NAMALWA (cell line): ENCODE measurements at places on chromosomes 12 and 14.

GRCh38 chr12:94123127-94123526 lies 25.2 kb upstream of the PLXNC1 start:
- DNase-seq, result no peak

GRCh38 chr12:76921100-76921471 lies 42.3 kb upstream of the CSRP2 start:
- DNase-seq, result no peak

- no peak for DNase-seq
These were observed 39.7 kb downstream of the FOS start for GRCh38 chr14:75318353-75318752.

DNA sequence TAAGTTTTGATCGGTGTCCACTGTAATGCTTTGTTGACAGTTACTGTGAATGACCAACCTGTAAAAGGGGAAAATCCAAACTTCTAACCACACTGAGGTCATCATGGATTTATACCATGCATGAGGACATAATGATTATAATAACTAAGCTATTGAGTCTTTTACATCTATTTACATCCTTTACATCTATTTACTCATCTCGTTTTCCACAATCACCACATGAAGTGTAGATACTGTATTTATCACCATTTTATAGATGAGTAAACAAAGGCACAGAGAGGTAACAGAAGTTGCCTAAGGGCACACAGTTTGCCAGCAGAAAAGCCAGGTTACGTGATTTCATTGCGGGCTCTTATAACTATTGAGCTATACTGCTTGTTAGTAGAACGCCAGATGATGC lies 27.9 kb upstream of the EID3 start:
- DNase-seq, result no peak

DNA sequence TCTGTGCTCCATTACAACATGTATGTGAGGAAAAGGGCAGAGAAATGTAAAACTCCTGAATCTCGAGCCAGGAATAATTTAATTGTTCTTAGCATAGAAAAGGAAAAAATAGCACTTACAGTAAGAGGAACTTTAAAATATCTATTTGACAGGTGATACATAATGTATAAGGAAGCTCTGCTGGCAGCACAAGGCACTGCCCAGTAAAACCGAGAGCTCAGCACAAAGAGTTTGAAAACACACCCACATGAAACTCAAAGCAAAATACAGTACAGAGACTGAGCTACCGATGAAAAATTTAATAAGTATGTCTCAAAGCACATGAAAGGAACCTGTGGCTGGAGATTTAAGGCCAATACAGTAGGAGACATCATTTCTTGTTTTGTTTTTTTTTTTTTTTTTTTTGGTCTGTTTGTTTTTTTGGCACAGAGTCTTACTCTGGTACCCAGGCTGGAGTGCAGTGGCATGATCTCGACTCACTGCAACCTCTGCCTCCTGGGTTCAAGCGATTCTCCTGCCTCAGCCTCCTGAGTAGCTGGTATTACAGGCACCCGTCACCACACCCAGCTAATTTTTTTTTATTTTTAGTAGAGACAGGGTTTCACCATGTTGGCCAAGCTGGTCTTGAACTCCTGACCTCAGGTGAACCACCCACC lies 19.2 kb downstream of the CLIP1 start:
- DNase-seq, result no peak

- peak; percentile 38 for DNase-seq
These were observed 286.0 kb downstream of the ZFP36L1 start for GRCh38 chr14:68506645-68507419.

DNA sequence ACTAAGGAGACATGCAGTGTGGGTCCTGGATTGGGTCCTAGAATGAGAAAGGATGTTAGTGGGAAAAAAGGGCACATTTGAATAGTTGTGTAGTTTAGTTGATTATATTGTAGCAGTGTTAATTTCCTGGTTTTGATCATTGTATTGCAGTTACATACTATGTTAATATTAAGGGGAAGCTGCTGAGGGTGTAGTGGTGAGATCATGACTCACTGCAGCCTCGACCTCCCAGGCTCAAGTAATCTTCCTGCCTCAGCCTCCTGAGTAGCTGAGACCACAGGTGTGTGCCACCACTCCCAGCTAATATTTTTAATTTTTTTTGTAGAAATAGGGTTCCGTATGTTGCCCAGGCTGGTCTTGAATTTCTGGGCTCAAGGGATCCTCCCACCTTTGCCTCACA lies 21.7 kb downstream of the BORCS5 start:
- no peak for DNase-seq
